Uterus (tissue), 4 donors: ENCODE measurements at places on chromosomes 4 and X. TPM values are rescaled to one million over a fixed set of nuclear protein-coding genes. Genes with fewer than 3 reads are reported as not detected.
A peak's percentile ranks its signal among the peaks of the same experiment; 100 is the strongest.

GRCh38 chr4:7444314-7444713 is 9.6 kb upstream of the PSAPL1 start:
- H3K4me3 ChIP-seq, result no peak overlapping the region
- no peak for DNase-seq
- H3K27ac ChIP-seq, result no peak overlapping the region

Gene HELT
- total RNA-seq, result not detected

GRCh38 chr4:54783402-54784110 is 125.8 kb downstream of the KIT start:
- no peak for DNase-seq
- no peak overlapping the region for H3K4me3 ChIP-seq
- no peaks in the 10 kb centered on the region for H3K36me3 ChIP-seq
- peak overlapping the region; percentile 82 for H3K27ac ChIP-seq
- H3K4me1 ChIP-seq, result peaks cover 22% of the 10 kb centered on the region

DNA sequence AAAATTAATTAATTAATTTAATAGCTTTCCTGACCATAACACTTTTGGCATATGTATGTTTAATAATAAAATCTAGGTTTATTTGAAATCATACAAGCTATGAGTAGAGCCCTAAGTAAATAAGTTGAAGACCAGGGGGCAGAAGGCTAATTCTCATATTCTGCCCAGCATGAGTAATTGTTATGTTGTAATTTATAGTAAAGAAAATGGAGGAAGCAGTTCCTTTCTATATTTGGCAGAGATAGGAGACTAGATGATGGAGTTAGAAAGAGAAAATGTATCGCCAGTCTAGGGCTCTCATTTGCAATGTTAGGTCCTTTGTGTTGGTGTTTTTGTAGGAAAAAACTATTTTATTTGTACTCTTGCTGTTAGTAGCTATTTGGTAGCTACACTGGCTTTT is 89.1 kb downstream of the FNIP2 start:
- no peaks in the 10 kb centered on the region for H3K27me3 ChIP-seq
- no peak overlapping the region for H3K4me3 ChIP-seq
- DNase-seq, result no peak
- H3K4me1 ChIP-seq, result no peaks in the 10 kb centered on the region
- no peak overlapping the region for H3K27ac ChIP-seq
- H3K36me3 ChIP-seq, result no peaks in the 10 kb centered on the region

DNA sequence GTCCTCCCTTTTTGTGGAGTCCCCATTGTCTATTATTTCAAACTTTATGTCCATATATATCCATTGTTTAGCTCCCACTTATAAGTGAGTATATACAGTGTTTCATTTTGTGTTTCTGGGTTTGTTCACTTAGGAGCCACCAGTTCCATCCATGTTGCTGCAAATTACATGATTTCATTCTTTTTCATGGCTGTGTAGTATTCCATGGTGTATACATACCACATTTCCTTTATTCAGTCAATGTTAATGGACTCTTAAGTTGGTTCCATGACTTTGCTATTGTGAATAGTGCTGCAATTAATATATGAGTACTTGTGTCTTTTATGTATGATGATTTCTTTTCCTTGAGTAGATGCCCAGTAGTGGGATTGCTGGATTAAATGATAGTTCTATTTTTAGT is 329.1 kb downstream of the AR start:
- no peak for DNase-seq
- no peaks in the 10 kb centered on the region for H3K27me3 ChIP-seq
- H3K27ac ChIP-seq, result no peak overlapping the region
- no peak overlapping the region for H3K4me3 ChIP-seq
- H3K36me3 ChIP-seq, result no peaks in the 10 kb centered on the region

Gene GLUD2
- total RNA-seq, result 0.29 TPM

DNA sequence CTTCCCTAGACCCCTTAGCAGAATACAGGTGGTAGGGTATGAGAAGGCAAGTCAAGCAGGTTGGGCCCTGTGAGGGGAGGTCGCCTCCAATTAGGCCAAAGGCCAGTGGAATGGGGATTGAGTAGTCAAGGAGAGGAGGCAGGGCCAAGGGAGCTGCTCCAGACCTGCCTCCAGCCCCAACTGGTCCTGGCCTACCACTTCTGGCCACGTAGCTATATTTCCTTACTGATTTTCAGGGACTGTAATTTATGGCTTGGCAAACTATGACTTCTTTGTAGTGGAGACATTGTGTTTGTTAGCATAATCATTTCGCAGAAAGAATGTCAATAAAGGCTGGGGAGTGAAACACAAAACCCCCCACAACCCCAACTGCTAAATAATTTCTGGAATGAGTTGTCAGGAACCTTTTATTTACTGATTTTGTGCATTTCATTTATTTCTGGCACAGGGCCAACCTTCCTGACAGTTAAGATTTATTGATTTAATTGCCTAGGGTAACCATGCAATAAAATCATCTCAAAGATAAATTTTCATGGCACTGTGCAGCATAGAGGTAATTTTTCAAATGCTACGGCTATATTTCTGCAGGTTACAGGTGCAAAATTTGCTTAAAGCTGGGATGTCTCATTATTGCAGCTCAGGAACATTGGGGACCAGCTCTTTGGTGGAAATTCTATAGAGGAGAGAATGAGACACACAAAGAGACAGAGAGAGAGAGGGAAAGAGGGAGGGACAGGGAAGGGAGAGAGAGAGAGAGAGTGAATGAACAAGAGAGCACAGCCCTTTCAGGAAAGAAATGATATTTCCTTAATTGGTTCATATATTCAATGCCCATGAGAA is 494.9 kb downstream of the IDS start:
- no peaks in the 10 kb centered on the region for H3K36me3 ChIP-seq
- H3K4me1 ChIP-seq, result no peaks in the 10 kb centered on the region
- DNase-seq, result no peak
- H3K27me3 ChIP-seq, result no peaks in the 10 kb centered on the region
- no peak overlapping the region for H3K4me3 ChIP-seq

DNA sequence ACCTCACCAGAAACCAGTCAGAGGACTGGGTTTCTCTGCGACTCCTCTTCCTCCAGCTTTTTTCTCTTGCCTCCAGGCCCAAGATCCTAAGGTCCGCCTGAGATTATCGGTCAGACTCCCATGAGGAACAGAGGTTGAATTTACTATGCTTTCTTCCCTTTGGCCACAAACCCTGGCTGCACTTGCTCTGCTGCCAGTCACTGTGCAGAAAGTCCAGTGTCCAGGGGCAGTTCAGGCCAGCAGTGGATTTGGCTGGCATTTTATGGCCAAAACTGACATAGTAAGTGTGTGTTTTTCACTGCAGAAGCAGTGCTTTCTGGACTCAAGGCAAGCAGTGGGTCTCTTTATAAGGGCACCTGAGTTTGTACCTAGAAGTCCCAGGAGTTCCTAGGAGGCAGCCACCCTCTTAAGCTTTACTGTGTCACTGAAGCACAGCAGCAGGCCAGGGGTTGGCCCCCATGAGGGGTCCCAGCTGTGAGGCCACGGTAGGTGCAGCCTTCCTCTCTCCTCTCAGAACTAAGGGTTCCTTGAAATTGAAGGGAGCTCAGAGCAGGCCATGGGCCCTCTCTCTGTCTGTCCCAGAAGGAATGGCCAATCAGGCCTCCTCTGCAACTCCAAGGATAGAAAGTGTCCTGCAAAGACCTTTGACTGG is 3.4 kb downstream of the RTL5 start:
- no peak overlapping the region for H3K27ac ChIP-seq
- no peak for DNase-seq
- H3K4me1 ChIP-seq, result no peaks in the 10 kb centered on the region
- no peak overlapping the region for H3K4me3 ChIP-seq
- H3K36me3 ChIP-seq, result no peaks in the 10 kb centered on the region

Gene CENPVL1
- total RNA-seq, result not detected

GRCh38 chr4:53785996-53786395 is 194.7 kb upstream of the LNX1 start:
- no peaks in the 10 kb centered on the region for H3K36me3 ChIP-seq
- H3K4me1 ChIP-seq, result no peaks in the 10 kb centered on the region
- no peak for DNase-seq
- no peak overlapping the region for H3K4me3 ChIP-seq
- no peaks in the 10 kb centered on the region for H3K27me3 ChIP-seq

GRCh38 chrX:107711521-107712181 is 63.9 kb downstream of the TSC22D3 start:
- no peak for DNase-seq
- no peaks in the 10 kb centered on the region for H3K36me3 ChIP-seq
- H3K4me1 ChIP-seq, result no peaks in the 10 kb centered on the region
- no peaks in the 10 kb centered on the region for H3K27me3 ChIP-seq
- H3K4me3 ChIP-seq, result no peak overlapping the region
- H3K27ac ChIP-seq, result peak overlapping the region; percentile 96

GRCh38 chr4:77352192-77352591 is 195.2 kb downstream of the CCNG2 start:
- H3K27ac ChIP-seq, result no peak overlapping the region
- no peaks in the 10 kb centered on the region for H3K36me3 ChIP-seq
- DNase-seq, result no peak
- no peaks in the 10 kb centered on the region for H3K4me1 ChIP-seq
